ENCODE measurements at places on chromosomes 6 and 20.
A peak's percentile ranks its signal among the peaks of the same experiment; 100 is the strongest.

- DNase-seq, result no peak
Measured at GRCh38 chr20:34743039-34743438, 38.9 kb downstream of the TP53INP2 start.

DNA sequence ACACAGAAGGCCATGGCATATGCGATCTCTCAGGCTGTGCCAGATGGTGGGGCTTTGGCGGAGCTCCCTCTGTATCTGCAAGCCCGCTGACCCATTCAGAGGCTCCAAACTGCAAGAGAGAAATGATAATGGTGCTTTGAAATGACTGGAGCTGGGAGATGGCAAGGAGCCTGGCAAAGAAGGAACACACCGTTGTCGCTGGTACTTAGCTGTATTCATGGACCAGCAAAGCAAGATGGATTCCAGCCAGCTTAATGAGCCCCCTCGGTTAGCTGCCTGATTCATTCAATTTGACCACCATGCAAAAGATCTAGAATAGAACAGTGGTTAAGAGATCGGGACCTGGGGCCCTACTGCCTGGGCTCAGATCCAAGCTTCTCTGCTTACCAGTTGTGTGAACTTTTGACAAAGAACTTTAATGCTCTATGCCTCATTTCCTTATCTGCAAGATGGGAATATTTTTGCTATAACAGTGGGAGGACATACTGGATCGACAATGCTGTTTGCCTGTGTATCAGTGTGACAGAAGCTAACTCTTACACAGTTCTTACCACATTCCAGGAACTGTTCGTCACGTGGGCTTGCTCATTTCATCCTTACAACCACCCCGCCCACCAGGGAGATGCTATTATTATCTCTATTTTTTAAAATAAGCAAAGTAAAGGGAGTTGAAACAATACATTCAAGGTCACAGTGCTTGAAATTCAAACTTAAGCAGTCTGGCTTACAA, 317.8 kb upstream of the SULF2 start:
- DNase-seq, result peak; percentile 5

GRCh38 chr6:52552278-52552643, 24.6 kb downstream of the TRAM2 start:
- DNase-seq, result no peak

GRCh38 chr20:63641146-63641791, 12.0 kb downstream of the STMN3 start:
- no peak for DNase-seq

DNA sequence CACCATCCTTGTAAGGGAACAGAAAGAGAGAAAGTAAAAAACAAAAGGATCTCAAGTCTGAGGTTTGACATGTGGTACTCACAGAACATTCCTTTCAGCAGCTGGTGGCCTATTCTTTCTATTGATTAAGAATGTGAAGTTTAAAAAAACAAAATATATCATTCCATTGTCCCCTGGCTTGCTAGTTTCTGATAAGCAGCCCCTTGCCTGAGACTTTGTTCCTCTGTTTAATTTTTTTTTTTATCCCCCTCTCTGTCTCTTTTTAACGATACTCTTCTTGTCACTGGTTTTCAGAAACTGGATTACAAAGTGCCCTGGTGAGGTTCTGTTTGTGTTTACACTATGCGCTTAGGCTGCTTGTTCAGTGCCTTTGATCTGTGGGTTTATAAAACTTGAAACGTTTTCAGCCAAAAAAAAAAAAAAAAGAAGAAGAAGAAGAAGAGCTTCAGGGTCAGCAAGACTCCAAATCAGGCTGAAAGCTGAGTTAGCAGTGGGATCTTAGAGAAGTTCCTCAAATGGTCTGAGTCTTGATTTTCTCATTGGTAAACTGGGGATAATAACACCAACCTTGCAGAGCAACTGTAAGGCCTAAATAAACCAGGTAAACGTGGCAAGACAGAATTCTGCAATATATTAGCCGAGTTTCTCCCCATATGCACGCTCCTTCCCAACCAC, 45.1 kb upstream of the SLC22A23 start:
- no peak for DNase-seq

- peak; percentile 70 for DNase-seq
Measured at GRCh38 chr6:140203661-140204147, 829.3 kb upstream of the CITED2 start.

DNA sequence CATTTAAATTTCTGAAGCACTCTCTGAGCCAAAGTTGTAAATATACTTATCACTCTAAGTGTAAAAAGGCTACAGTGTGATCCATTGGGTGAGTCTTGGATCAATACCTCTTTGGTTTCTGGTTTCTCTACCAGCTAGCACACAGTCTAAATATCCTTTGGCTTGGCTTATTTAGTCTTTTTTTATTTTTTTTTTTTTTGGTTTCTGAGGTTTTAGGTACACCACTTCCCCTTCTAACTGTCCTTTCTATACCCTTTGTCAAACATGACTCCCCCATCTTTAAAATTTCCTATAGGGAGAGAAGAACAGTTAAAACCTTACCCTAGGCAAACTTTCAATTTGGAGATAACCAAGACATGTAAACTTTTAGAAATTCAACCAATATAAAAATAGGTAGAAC, 379.0 kb downstream of the PHF3 start:
- DNase-seq, result no peak

DNA sequence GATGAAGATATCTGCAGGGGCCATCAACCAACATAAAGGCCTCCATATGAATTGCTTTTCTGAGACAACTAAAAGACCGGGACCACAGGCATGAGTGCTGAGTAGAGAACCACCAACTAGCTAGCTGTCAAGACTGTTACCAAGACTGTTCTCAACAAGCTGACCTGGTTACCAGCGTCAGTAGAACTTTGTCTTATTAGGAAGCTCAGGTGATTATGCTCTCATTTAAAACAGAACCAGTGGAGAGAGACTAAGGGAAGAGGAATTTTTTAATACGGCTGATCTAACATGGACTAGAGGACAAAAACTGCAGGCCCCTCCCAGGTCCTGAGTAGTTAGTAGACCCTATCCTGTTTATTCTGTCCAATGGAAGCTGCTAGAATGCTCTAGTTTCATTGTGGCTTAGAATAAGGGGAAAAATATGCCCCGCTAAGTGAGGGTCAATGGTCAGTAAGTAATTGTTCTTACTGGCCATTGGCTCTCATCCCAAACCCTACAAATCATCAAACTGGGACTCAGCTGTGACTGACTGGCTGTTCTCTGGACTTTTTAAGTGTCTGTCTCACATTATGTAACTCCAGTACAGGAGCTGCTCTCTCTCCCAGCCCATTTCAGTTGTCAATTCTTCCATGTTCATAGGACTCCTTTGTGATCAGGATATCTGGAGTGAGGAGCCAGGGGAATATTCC, 3.8 kb upstream of the DYNLRB1 start:
- no peak for DNase-seq
